ENCODE measurements at places on chromosomes 16 and 17. TPM values are rescaled to one million over a fixed set of nuclear protein-coding genes. Genes with fewer than 3 reads are reported as not detected.

The ADAM11 gene
- total RNA-seq, result 0.51 TPM

DNA sequence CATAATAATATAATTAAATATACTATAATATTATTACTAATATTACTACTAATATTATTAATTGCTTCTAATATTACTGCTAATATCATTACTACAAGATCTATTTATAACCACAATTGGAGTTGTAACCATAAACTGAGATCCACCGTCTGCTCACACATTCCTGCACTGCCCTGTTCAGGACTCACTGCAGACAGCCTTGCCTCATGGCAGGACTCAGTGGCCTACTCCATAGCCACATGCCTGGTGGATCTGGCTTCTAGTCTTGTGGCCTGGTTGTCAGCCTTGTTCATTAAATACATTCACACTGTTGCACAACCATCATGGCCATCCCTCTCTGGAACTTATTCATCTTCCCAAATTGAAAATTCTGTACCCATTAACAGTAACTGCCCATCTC lies 48.0 kb downstream of the SRL start:
- no peaks in the 10 kb centered on the region for H3K36me3 ChIP-seq
- H3K27ac ChIP-seq, result no peak overlapping the region
- no peaks in the 10 kb centered on the region for H3K27me3 ChIP-seq
- DNase-seq, result no peak
- H3K4me3 ChIP-seq, result no peak overlapping the region

DNA sequence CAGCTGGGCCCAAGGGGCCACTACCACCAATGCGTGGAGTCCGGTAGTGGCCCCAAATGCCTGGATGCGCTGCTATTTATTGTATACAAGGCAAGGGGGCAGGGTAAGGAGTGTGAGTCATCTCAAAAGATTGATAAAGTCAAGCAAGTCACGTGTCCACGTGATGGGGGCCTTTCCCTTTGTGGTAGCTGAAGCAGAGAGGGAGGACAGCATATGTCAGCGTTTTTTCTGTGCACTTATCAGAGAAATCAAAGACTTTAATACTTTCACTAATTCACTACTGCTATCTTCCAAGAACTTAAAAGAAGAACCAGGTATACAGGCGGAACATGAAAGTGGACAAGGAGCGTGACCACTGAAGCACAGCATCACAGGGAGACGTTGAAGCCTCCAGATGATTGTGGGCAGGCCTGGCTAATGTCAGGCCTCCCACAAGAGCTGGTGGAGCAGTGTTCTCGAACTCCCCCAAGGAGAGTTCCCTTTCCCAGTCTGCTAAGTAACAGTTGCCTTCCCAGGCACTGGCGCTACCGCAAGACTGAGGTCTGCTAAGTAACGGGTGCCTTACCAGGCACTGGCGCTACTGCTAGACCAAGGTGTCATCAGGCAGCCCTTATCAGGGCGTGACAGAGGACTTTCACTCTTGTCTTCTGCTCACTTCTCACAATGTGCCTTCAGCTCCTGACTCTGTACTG lies 10.8 kb upstream of the ASB16 start:
- no peak overlapping the region for H3K27ac ChIP-seq
- H3K4me3 ChIP-seq, result no peak overlapping the region
- no peak for DNase-seq
- H3K27me3 ChIP-seq, result no peaks in the 10 kb centered on the region
- no peaks in the 10 kb centered on the region for H3K36me3 ChIP-seq

GRCh38 chr17:39107973-39108372 lies 43.5 kb downstream of the PLXDC1 start:
- H3K4me3 ChIP-seq, result no peak overlapping the region
- peaks cover 13% of the 10 kb centered on the region for H3K27me3 ChIP-seq
- DNase-seq, result no peak
- no peaks in the 10 kb centered on the region for H3K4me1 ChIP-seq
- H3K27ac ChIP-seq, result no peak overlapping the region

DNA sequence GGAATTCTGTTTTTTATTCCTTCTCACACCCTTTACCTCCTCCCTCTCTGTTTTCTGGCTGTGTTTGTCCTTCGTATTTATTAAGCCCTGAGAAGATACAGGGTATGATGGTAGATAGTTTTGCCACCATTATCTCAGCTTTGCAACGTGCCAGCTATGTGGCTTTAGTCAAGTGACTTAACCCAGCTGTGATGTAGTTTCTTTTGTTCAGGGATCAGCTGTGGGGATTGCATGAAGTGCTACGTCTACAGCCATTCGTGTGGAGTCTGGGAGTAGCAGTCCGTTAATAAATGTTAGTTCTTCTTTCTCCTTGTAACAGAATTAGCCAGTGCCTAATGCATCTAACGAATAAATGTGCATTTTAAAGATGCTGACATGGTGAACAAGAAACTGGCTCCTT lies 128.4 kb downstream of the HAPSTR1 start:
- H3K4me1 ChIP-seq, result no peaks in the 10 kb centered on the region
- H3K4me3 ChIP-seq, result no peak overlapping the region
- no peaks in the 10 kb centered on the region for H3K36me3 ChIP-seq
- H3K27me3 ChIP-seq, result no peaks in the 10 kb centered on the region
- no peak for DNase-seq
- H3K27ac ChIP-seq, result no peak overlapping the region

- peaks cover 9% of the 10 kb centered on the region for H3K36me3 ChIP-seq
- no peak overlapping the region for H3K4me3 ChIP-seq
- H3K27ac ChIP-seq, result peak overlapping the region; percentile 98
- no peaks in the 10 kb centered on the region for H3K27me3 ChIP-seq
These were observed 400 bp downstream of the HCFC1R1 start for GRCh38 chr16:3023415-3023668.

The CCL16 gene
- 0.51 TPM for total RNA-seq

- H3K36me3 ChIP-seq, result no peaks in the 10 kb centered on the region
- peaks cover 26% of the 10 kb centered on the region for H3K4me1 ChIP-seq
- H3K27me3 ChIP-seq, result no peaks in the 10 kb centered on the region
- H3K27ac ChIP-seq, result peak overlapping the region; percentile 50
- peak; percentile 22 for DNase-seq
- H3K4me3 ChIP-seq, result peak overlapping the region; percentile 8
These were observed 31.5 kb upstream of the FBXW10B start for GRCh38 chr17:15650741-15651582.

DNA sequence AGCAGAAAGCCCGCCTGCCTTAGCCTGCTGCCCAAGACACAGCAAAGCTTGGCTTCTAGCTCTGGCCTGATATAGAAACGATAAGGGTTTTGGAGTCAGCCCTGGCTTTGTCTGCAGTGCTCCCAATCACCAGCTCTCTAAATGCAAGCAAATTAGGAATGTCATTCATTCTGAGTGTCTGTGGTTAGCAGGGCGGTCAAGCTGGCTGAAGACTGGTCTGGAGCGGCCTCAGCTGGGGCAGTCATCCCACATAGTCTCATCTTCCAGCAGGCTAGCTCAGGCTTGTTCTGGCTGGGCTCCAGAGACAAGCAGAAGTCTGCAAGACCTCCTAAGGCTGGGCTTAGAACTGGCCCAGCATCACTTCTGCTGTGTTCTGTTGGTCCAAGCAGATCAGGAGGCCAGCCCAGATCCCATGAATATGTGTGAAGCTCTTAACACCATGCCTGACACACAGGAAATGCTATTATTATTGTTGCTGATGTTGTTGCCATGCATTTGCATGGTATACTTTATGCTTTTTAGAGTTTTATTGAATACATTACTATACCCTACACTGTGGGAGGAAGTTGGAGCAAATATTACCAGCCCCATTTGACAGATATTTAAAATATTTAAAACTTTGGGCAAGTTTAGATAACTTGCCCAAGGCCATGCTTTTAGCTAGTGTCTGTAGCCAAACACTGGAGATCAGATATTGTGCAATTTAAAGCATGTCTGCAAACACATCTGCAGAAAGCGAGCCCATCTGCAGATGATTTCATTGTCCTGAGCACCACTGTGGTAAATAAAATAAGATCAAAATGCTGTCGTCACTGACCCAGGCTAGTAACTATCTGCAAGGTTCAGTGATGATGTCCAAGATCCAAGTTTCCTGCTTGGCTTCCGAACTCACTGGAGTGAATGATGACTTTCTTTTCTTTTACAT lies 24.8 kb downstream of the TMC7 start:
- H3K27ac ChIP-seq, result no peak overlapping the region
- no peak overlapping the region for H3K4me3 ChIP-seq
- H3K36me3 ChIP-seq, result no peaks in the 10 kb centered on the region
- H3K27me3 ChIP-seq, result no peaks in the 10 kb centered on the region
- DNase-seq, result no peak

The OGFOD3 gene
- 37.1 TPM for total RNA-seq

The NOTUM gene
- not detected for total RNA-seq

GRCh38 chr16:8627456-8627855 lies 6.0 kb downstream of the METTL22 start:
- no peak overlapping the region for H3K27ac ChIP-seq
- no peak for DNase-seq
- H3K27me3 ChIP-seq, result no peaks in the 10 kb centered on the region
- peaks cover 47% of the 10 kb centered on the region for H3K36me3 ChIP-seq
- H3K4me1 ChIP-seq, result peaks cover 5% of the 10 kb centered on the region

The ACSM2A gene
- total RNA-seq, result not detected

GRCh38 chr16:50133214-50133613 lies 19.9 kb upstream of the TENT4B start:
- no peaks in the 10 kb centered on the region for H3K36me3 ChIP-seq
- H3K4me1 ChIP-seq, result no peaks in the 10 kb centered on the region
- no peak overlapping the region for H3K27ac ChIP-seq
- no peak overlapping the region for H3K4me3 ChIP-seq

- no peaks in the 10 kb centered on the region for H3K27me3 ChIP-seq
- DNase-seq, result no peak
- no peak overlapping the region for H3K27ac ChIP-seq
- H3K36me3 ChIP-seq, result no peaks in the 10 kb centered on the region
- H3K4me1 ChIP-seq, result no peaks in the 10 kb centered on the region
These were observed 188.8 kb upstream of the CHMP6 start for GRCh38 chr17:80802626-80803450.

GRCh38 chr16:52650318-52650717 lies 103.4 kb upstream of the TOX3 start:
- no peaks in the 10 kb centered on the region for H3K27me3 ChIP-seq
- H3K36me3 ChIP-seq, result no peaks in the 10 kb centered on the region
- no peak overlapping the region for H3K4me3 ChIP-seq
- DNase-seq, result no peak
- no peaks in the 10 kb centered on the region for H3K4me1 ChIP-seq

The ZNF821 gene
- total RNA-seq, result 7.3 TPM

GRCh38 chr16:89150981-89151380 lies 20.6 kb upstream of the CDH15 start:
- peaks cover 4% of the 10 kb centered on the region for H3K36me3 ChIP-seq
- DNase-seq, result no peak
- no peaks in the 10 kb centered on the region for H3K27me3 ChIP-seq
- no peaks in the 10 kb centered on the region for H3K4me1 ChIP-seq
- H3K27ac ChIP-seq, result no peak overlapping the region

GRCh38 chr17:33040461-33040860 lies 48.8 kb downstream of the SPACA3 start:
- no peaks in the 10 kb centered on the region for H3K36me3 ChIP-seq
- DNase-seq, result no peak
- H3K4me3 ChIP-seq, result no peak overlapping the region

The VAT1L gene
- total RNA-seq, result 2.1 TPM

DNA sequence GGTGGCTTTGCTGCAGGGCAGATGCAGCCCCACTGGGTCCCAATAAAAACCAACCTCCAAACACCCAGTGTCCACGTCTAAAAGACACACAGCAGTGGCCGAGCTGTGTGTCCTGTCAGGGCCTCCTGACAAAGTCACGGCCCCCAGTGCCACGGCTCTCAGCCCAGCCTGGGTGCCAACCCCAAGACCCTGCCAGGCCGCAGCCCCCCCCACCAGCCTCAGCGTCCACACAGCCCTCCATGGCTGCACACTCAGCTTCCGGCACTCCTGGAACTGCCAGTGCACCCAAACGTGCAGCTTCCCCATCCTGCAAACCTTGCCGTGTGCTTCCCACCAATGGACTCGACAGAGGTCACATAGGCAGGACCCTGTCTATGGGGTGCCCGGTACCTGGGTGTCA lies 3.6 kb upstream of the CCDC154 start:
- no peak overlapping the region for H3K4me3 ChIP-seq
- H3K27ac ChIP-seq, result no peak overlapping the region
- no peak for DNase-seq
- H3K4me1 ChIP-seq, result no peaks in the 10 kb centered on the region
- no peaks in the 10 kb centered on the region for H3K27me3 ChIP-seq
- H3K36me3 ChIP-seq, result peaks cover 32% of the 10 kb centered on the region

DNA sequence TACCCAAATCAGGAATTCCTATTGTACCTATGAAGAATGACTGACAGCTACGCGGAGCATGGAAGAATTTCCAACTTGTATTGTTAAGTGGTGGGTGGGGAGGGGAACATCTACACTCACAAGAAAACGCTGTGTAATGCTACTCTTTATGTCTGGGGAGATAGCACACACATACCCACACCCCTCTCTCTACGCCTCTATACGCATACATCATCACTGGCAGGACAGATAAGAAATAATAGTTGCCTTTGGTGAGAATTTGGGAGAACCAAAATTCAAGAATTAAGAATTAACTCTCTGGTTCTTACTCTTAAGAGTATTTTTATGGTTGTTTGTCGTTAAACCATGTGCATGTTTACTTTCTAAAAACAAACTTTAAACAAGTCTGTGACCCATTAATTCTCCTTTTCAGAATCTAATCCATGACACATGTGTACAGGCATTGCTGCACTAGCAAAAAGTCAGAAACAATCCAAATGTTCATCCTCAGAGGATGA lies 33.9 kb downstream of the CREBBP start:
- no peak overlapping the region for H3K27ac ChIP-seq
- H3K4me3 ChIP-seq, result no peak overlapping the region
- peaks cover 16% of the 10 kb centered on the region for H3K36me3 ChIP-seq
- H3K27me3 ChIP-seq, result no peaks in the 10 kb centered on the region

DNA sequence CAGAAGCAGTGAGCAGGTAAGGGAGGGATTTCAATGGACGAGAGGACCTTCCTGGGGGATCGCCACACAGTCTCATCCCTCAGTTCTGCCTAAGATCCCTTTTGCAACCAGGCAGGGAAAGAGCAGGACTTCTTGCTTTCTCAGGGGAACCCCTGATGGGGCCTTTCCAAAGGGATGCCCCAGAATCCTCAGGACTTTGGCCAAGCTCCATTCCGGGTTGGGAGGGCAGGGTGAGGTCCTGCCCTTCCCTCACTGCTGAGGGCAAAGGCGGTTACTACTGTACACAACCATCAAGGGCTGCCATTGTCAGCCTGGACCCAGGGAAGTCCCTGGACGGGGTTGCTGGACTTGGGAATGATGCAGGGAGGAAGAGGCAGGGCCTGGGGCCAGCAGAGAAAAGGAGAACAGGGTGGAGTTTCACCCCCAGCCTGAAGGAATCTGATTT lies 9.7 kb downstream of the PRR29 start:
- peak overlapping the region; percentile 91 for H3K27ac ChIP-seq
- peaks cover 67% of the 10 kb centered on the region for H3K4me1 ChIP-seq
- no peaks in the 10 kb centered on the region for H3K27me3 ChIP-seq
- H3K36me3 ChIP-seq, result peaks cover 19% of the 10 kb centered on the region
- H3K4me3 ChIP-seq, result no peak overlapping the region

The AOC3 gene
- 0.27 TPM for total RNA-seq

- H3K36me3 ChIP-seq, result no peaks in the 10 kb centered on the region
- H3K27me3 ChIP-seq, result no peaks in the 10 kb centered on the region
- peaks cover 12% of the 10 kb centered on the region for H3K4me1 ChIP-seq
- peak; percentile 92 for DNase-seq
These were observed at the start of gene MILR1 for GRCh38 chr17:64448665-64449512. MILR1 (plus strand) TSS chr17:64449115; CDS start chr17:64449169, 54 bp downstream.

The CCL14 gene
- 9.5 TPM for total RNA-seq

Measured in endothelial cell of umbilical vein (primary cell).